KBM-7 (cell line): ENCODE measurements at places on chromosomes 3 and 15.

DNA sequence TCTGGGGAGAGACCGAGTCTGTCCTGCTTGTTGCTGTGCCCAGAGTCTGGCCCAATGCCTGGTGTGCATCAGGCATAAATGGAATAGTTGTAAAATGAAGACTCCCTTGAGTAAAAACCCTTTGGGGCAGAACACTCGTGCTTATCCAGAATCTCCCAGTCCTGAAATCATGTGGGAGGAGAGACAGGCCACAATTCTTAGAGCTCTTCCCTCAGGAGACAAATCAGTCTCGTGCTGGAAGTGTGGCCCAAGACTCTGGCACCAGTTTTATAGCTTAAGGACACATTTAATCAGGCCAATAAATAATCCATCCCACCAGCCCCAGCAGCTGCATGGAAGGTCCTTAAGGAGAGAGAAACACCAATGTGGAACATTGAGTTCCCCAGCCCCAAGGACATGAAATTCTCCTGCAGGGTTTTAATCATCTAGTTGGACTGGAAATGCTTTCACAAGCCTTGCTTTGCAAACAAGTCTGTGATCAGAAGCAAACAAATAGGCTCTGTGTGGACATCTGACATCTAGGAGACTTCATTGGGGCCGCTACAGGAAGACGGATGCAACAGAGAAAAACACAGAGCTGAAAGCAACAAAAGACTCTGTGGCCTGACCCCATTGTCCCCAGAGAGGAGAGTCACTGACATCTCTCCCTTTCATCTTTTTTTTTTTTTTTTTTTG, 70.4 kb downstream of the LSM3 start:
- no peak for DNase-seq

DNA sequence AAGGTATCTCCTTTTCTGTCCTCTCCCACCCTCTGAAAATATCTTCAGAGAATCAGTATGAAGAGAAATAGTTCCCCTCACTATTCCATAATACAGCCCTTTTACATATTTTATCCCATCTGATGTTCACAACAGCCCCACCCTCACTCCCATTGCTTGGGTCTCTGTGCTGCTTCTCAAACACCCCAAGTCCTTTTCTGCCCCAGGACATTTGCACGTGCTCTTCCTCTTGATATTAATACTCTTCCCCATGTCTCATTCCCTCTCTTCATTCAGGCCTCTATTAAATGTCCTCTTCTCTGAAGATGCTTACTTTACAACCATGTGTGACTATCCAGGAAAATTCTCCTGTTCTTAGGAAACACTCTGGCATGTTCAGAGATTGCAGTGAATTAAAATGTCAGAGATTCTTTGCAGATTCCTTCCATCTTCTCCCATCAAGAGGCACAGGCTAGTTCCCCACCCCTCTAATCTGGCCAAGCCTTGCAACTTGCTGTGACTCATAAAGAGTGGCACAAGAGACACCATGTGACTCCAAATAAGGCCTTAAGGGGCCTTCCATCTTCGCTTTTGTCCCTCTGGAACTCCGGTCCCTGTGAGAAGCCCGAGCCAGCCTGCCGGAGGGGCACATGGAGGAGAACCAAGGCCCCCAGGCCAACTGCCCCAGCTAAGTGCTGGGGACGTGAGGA, 128.5 kb downstream of the CHSY1 start:
- DNase-seq, result no peak

GRCh38 chr3:157098823-157099185, 61.1 kb downstream of the CCNL1 start:
- DNase-seq, result no peak

DNA sequence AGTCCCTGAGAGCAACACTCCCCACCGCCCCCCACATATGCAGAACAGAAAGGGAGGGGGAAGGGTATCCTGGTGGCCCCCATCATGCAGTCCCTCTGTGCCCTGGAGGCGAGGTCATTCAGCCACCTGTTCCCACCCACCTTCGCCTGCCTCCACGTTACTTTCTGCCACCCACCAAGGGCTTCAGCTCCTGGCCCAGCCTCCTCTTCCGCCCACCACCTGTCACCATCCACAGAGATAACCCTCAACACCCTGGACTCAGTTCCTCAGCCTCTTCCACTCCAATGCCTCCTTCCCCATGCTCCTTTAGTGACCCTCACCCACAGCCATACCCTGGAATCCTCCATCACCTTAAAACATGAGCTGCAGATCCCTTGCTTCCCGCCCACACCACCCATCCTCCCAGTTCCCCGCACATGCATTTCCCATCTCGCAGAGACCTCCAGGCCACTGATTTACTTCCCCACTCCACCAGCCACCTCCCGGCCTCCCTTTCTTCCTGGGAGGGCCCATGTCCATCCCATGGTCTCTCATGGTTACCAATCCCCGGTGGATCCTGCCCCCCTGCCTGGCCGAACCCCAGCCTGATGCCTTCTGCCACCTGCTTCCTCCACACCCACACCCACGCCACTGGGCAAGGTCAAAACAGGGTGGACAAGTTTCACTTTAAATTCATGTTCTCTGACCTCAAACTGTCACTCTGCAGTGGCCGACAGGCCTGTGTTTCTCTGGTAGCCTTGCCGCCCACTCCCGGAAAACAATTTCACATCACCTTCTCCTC, 18.2 kb downstream of the HOMER2 start:
- no peak for DNase-seq

DNA sequence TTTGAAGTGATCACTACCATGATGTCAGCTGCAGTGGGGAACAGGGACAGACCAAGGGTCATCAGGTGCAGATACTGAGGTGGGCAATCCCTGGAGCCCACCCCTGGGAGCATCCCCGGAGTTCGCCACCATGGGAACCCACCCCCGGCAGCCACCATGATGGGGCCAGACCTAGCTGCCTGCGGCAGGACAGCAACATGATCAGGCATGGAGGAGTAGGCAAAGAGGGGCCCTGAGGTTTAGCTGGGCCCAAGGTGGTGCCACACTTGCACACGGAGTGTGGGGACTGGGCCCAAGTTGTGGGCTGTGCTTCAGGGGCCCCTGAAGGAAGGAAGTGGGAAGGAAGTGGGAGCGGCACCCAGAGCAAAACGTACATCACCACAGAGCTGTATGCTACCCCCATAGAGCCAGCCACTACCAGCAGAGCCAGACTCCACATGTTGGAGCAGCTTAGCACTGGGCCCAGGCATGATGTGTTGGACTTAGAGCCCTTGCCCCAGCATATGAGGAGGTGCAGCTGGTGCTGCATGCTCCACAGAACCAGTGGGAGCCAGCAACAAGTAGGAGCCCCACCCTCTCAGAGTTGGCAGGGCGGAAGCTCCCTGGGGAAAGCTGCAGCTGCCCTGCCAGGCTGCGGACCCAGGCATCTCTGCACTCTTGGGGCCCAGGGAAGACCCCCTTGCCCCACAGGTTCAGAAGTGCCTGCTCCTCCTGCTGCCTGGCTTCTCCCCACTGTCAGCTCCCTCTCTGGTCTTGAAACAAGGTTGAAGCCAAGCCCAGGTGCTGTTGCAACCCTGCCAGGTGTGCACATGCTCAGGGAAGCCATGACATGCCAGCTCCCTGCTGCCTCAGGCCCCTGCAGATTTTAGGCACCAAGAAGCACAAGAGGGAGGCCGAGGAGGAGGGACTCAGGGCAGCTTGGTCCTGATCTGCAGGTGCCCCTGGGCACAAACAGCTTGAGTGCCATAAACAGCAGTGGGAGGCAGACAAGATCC, 515.3 kb downstream of the ZBBX start:
- DNase-seq, result no peak

GRCh38 chr3:147431751-147432150, 22.6 kb downstream of the ZIC1 start:
- DNase-seq, result no peak

DNA sequence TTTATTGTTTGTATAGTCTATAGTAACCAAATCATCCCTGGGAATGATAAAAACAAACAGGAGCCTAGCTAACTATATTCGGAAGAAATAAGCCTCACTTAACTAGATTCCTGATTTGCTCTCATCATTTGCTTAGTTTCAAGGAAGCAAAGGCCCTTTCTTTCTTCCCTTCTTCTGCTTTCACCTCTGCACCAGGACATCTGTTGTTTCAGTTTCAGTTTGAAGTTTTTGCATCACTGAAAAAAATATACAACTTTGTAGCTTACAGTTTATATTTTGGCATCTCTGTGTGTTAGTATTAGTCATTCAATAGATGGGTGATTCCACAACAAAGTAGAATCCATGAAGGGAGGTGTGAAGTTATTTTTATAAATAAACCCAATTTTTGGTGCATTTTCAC, 113.6 kb upstream of the SNTN start:
- no peak for DNase-seq

- DNase-seq, result no peak
Measured at GRCh38 chr3:9233101-9233500, 16.3 kb downstream of the SRGAP3 start.

GRCh38 chr3:12444582-12445471, 39.5 kb upstream of the TSEN2 start:
- DNase-seq, result no peak

DNA sequence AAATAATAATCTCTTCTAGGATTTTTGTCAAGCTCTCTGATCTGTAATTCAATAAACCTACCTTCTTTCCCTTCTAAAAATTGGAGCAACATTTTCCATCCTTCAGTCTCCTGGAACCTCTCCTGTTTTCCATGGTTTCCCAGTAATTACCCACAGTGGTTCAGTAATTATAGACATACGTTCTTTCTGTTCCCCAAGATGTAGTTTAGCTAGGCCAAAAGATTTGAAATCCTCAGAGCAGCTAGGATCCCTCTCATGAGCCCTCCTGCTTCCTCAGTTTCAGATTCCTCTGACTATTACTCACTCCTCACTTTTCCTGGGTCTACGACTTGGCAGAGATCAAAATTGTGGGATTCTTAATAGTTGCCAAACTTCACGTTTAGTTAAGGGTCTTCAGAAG, 76.9 kb upstream of the IGSF10 start:
- peak; percentile 31 for DNase-seq

GRCh38 chr15:68292967-68293366, 15.4 kb downstream of the FEM1B start:
- DNase-seq, result no peak

GRCh38 chr3:20097015-20097414, 56.8 kb downstream of the KAT2B start:
- no peak for DNase-seq

DNA sequence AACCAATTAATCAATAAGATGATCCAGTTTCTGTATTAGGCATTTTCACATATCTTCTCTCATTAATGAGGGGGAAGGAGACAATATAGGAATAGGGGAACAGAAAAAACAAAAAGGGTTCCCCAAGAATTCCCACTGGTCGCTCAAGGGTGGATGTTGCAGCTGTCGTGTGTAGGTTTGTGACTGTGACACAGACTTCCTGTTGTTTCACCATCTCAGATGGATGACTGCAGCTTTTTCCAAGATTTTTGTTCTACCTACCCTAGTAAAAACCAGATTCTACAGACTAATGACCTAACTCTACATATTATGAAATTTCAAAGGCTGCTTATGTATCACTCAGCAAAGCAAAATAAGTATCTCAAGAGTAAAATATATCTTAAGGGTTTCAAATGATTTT, 73.7 kb upstream of the MB21D2 start:
- no peak for DNase-seq

DNA sequence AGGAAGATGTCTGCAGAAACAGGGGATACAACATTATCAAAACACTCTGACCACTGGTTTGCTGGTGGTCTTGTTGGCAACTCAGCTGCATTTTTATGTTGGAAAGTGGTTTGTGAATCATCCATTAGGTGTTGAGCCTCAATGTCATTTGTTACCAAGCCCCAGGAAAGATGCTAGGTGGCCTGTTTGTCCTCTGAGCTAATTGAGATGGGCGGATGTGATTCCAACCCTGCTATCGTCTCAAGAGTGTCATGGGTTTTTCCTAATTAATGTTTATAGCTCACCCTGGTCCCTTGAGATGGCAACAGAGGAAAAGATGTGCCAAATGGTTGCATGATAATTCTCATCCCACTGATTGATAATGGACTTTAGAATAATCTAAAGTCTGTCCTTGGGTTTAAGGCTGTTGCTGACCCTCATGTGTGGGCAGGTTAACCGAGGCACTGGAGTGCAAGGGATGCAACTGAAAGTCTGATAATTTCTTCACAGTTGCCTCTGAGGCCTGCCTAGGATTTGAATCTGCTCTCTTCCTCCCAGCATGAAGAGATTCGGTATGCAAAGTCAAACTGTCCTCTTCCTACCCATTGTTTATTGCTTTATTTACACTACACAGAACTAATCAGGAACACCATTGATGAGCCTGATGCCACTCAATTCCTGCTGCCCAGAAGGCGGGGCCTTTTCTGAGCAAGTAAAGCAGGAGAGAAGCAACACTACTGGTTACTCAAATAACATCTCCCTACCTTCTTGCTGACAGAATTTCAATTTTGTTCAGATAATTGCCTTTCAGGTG, 166.2 kb upstream of the TBC1D5 start:
- no peak for DNase-seq

- no peak for DNase-seq
Measured at GRCh38 chr3:129010310-129010956, 9.3 kb downstream of the EFCC1 start.

DNA sequence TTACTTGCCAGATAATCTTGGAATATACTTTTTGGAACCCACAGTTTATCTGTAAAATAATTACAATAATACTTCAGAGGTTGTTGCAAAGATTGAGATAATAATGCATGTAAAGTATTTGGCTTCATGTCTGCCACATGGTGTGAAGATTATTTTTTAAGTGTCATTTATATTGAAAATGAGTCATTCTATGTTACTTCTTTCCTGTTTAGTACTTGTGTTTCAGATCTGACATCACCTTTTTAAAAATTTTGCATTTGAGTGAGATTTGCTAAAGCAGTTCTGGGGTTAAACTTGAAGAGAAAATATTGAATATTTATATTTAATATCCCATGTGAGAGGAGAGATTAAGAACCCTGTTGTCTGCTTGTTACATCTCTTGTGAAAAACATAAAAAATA, 31.2 kb downstream of the IQGAP1 start:
- DNase-seq, result no peak

DNA sequence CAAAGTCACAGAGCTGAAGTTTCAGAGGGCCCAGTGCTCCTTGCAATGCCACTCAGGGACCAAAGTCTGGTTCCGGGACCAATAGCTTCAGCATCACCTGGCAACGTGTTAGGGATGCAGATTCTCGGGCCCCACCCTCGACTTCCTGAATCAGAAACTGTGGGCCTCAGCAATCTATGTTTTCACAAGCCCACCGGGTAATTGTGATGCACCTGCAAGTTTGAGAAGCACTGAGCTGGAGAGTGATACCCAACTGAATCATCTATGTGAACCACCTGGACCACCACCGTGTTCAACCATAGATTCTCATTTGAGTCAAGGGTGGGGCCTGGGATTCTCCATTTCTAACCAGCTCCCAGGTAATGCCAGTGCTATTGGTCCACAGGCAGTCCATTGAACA, 55.7 kb downstream of the CORO2B start:
- no peak for DNase-seq
